ENCODE measurements at places on chromosomes 2 and 18. TPM values are rescaled to one million over a fixed set of nuclear protein-coding genes. Genes with fewer than 3 reads are reported as not detected.

DNA sequence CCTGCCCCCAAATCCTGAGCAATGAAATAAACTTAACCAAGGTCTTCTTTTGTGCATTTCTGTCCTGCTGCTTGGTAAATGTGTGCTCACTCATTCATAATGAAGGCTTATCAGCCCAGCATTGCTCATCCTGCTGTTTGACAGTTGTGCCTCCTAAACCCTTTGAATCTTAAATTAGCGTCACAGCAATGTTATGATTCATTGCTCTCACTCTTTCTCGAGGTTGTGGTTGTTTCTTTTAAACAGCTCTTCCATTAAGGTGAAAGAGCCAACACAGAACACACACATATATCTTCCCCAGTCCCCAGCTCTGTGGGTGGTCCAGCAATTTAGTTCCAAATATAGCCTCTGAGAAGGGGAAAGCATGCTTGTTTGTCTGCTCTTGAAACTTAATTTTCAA is 84.0 kb downstream of the EVA1A start:
- peaks cover 3% of the 10 kb centered on the region for H3K36me3 ChIP-seq
- DNase-seq = no peak
- H3K27me3 ChIP-seq = peaks cover 54% of the 10 kb centered on the region
- no peaks in the 10 kb centered on the region for H3K4me1 ChIP-seq
- H3K4me3 ChIP-seq = no peak overlapping the region
- no peak overlapping the region for H3K27ac ChIP-seq

- H3K4me3 ChIP-seq = no peak overlapping the region
- no peaks in the 10 kb centered on the region for H3K4me1 ChIP-seq
- H3K36me3 ChIP-seq = peaks cover 2% of the 10 kb centered on the region
These were observed 185.5 kb downstream of the CDH2 start for GRCh38 chr18:27991391-27991790.

DNA sequence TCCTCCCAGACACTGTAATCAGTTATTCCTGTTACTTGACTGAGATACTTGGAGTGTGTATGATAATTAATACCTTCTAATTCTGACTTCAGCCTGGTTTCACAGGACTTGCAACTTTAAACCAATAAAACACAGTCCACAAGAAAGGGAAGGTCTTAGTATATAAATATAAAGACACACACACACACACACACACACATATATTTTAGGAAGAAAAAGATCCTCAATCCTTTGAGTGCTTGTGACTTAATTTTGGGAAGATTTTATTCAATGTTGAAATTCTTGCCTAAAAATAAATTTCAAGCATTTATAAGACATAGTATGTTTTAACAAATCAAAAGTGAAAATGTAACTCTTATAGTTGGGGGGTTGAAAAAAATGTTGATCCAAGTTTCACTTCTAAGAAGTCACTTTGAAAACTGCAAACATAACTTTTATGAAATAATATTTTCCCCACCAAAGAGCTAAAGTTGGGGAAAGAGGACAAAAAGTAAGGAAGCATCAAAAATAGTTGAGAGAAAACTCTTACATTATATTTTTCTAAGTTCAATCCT is 824 bp upstream of the VPS54 start:
- H3K36me3 ChIP-seq = peaks cover 8% of the 10 kb centered on the region
- H3K4me3 ChIP-seq = peak overlapping the region; percentile 99
- H3K4me1 ChIP-seq = peaks cover 28% of the 10 kb centered on the region
- peak overlapping the region; percentile 96 for H3K27ac ChIP-seq

DNA sequence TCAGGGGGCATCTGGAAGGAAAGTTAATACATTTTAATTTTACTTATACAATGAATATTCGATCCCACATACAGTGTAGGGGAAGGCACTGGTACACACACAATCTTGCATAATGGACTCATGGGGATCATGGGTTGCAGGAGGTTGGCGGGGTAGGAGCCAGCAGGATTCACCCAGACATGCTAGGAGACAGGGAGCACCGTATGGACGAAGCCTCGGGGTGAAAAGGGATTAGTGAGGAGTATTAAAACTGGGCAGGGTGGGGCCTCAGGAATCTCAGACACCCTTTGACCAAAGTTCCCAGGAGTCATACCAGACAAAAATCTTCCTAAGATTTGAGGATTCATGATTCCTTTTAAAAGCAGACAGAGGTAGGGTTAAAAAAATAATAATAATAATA is 140.8 kb downstream of the BCL11A start:
- H3K27me3 ChIP-seq = peaks cover 24% of the 10 kb centered on the region
- no peak for DNase-seq
- H3K36me3 ChIP-seq = no peaks in the 10 kb centered on the region
- no peak overlapping the region for H3K27ac ChIP-seq

Gene BBS5
- 2.9 TPM for total RNA-seq

Gene USP37
- total RNA-seq = 18.7 TPM

Gene PLA2R1
- total RNA-seq = not detected
